ENCODE measurements at places on chromosomes 5 and 9.

- no peak for DNase-seq
Measured at GRCh38 chr5:172383191-172383802, 71.0 kb downstream of the SH3PXD2B start.

- DNase-seq: no peak
Measured at GRCh38 chr5:143056792-143057579, 286.8 kb downstream of the ARHGAP26 start.

- no peak for DNase-seq
Measured at GRCh38 chr5:156981481-156981880, 18.5 kb upstream of the TIMD4 start.

DNA sequence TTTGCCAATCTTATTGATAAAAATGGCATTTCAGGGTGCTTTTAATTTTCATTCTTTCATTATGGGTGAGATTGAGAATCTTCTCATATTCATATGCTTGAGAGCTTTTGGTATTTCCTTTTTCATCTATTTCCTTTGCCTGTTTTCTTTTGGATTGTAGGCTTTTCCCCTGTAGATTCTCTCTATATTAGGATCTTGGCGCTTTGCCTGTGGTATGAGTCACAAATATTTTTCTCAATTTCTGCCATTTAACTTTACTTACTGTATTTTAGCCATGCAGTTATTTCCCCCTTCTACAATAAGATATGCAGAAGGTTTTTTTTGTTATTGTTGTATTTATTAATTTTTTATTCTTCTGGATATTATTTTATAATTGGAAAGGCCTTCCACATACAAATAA, 21.5 kb upstream of the KLF9 start:
- no peak for DNase-seq

GRCh38 chr5:151757233-151758140, 944 bp downstream of the ATOX1 start:
- no peak for DNase-seq

DNA sequence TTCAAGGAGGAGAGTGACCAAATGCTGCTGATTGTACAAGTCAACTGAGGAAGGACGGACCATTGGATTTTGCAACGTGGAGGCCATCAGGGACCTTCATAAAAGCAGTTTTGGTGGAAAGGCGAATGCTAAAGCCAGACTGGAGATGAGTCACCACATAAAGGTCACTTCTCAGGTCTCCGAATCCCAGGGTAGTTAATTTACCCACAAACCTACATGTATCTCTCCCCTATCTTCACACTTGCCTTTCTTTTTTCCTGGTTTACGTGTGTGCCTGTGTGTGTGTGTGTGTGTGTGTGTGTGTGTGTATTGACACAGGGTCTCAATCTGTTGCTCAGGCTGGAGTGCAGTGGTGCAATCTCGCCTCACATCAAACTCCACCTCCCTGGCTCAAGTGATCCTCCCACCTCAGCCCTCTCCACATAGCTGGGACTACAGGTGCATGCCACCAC, 4.6 kb upstream of the CTNNA1 start:
- no peak for DNase-seq

Data from DMS79 treated with DMSO at 0.1 percent for 48 hours (cell line).